Stimulated activated CD4-positive, alpha-beta T cell treated with anti-CD3 and anti-CD28 coated beads, TNF-alpha, amount 100 ng/mL, for 24 hours (primary cell): ENCODE measurements at places on chromosomes 3 and 15.

DNA sequence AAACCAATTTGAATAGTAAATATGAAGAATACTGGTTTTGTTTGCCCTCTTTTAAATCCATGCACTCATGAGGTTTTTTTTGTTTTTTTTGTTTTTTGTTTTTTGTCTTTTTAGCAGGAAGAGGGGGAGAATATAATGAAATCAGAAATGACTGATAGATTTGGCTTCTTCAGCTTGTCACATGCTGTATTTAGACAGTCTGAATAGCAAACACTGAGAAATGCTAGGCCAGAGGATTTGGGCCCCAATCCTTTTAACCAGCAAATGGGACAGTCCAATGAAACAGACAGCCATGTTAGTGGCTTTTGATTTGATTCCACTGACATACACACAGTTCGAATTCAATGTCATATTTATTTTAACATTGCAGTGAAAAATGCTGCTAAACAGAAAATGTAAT, 14.2 kb upstream of the CEP152 start:
- DNase-seq: no peak

DNA sequence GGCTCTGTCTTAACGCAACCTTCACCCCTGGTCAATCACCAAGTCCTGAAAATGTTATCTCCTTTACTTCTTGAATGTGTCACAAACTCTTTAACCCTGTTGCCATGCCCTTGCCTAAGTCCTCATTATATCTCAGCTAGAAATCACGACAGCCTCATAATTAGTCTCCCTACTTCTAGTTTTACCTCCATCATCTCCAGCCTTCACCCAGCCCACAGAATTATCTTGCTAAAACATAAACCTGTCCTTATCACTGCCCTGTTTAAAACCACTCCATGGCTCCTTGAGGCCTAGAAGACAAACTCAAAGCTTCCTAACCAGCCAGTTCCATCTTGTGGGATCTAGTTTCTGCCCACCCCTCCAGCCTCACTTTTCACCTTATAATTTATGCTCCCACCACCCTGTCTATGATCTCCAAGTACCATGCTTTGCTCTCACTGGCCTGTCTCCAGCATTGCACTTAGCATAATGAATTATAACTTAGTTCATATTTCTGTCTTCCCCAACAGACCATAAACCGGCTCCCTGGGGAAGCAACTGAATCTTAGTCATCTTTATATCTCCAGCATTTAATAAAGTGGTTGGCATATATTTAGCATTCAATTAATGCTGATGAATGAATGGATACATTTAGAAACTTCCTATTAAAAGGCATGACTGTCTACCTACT, 39.2 kb downstream of the GPR176 start:
- DNase-seq: no peak

- no peak for DNase-seq
Observed at GRCh38 chr3:62035402-62036057, 337.8 kb downstream of the FEZF2 start.

GRCh38 chr3:122519693-122520092, 5.0 kb upstream of the KPNA1 start:
- no peak for DNase-seq
